ENCODE measurements at places on chromosomes 3 and 15.

- DNase-seq: no peak
Observed at GRCh38 chr3:162719684-162720341, 1223.2 kb downstream of the OTOL1 start.

DNA sequence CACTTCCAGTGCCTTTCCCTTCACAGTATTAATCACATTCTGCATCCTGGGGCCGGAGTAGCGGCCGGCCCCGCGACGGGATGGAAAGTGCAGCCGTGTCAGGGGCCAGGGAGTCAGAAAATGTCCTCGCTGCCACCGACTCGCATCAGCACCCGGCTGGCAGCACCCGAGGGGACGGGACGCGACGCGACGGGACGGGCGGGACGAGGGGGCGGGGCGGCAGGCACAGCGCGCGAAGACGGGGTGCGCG is 353 bp downstream of the ATG3 start:
- DNase-seq: no peak

- no peak for DNase-seq
Observed at GRCh38 chr3:71251156-71251775, 332.3 kb downstream of the FOXP1 start.

DNA sequence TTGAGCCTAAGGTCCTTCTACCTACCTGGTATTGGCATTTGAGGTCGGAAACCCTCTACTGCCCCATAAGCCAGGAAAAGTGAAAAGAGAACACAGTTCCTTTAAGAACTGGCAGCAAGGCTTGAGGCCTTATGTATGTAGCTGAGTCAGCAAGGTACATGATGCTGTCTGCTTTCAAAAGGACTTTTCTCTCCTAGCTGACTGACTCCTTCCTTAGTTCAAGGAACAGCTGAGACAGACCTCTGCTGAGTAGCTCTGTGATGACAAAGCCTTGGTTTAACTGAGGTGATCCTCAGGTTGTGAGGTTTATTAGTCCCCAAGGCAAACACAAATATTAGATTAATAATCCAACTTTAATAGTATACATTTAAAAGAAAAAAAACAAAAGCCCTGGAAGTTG is 45.8 kb downstream of the ADPGK start:
- no peak for DNase-seq

- peak; percentile 17 for DNase-seq
Observed at GRCh38 chr3:98657457-98657856, 64.0 kb upstream of the CPOX start.

Data from CD4-positive, alpha-beta T cell treated with Interleukin-4 for 1 hour (primary cell).